Hippocampal formation (tissue), 2 donors: ENCODE measurements at places on chromosomes 16 and 17.

- DNase-seq, result no peak
Observed at GRCh38 chr17:13513039-13513405, 88.7 kb downstream of the HS3ST3A1 start.

GRCh38 chr17:13940858-13941665 is 128.2 kb upstream of the COX10 start:
- DNase-seq, result no peak

DNA sequence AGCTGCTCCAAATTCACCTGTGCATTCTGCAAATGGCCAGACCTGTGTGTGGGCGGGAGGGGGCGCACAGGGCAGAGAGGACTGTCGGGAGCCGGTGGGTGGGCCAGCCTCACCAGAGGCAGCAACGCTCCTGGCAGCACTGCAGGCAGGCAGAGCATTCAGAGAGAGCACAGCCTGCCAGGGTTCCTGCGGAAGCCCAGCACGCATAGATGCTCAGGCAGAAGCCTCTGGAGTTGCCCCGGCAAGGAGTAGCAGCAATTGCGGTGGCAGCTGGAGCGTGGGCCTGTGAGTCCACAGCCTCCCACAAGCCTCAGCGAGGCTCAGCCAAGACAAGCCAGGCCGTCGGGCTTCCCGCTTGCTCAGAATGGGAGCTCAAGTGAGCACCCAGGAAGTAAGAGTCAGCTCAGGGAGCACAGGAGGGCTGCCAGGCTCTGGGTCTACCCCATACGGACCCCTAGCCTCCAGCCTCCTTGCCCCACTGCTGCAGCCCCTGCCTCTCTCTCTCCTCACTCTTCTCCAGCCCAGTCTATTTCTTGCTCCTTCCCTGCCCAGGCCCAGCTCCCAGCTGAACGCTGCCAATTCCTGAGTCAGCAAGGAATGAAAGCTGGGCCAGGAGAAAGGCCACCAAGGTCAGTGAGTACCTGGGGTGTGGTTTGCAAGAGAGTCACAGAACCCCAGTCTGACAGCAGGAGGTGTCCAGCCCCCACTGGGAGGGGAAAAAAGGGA is 9.6 kb downstream of the EMC6 start:
- no peak for DNase-seq

DNA sequence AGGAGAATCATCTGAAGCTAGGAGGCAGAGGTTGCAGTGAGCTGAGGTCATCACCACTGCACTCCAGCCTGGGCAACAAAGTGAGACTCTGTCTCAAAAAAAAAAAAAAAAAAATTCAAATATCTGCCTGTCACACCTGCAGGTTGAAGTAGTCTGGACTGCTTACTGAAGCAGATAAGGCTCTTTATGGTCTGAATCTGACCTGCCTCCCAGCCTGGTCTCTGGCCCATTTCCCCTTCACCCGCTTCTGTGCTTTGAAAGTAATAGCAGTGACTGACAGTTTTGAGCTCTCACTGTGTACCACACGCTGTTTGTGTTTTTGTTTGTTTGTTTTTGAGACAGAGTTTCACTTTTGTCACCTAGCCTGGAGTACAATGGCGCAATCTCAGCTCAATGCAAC is 5.8 kb downstream of the SEZ6L2 start:
- DNase-seq, result no peak

GRCh38 chr16:89337965-89338364 is 120.5 kb downstream of the ZNF778 start:
- DNase-seq, result no peak

- no peak for DNase-seq
Observed at GRCh38 chr17:19408346-19408710, 2.7 kb upstream of the RNF112 start.

DNA sequence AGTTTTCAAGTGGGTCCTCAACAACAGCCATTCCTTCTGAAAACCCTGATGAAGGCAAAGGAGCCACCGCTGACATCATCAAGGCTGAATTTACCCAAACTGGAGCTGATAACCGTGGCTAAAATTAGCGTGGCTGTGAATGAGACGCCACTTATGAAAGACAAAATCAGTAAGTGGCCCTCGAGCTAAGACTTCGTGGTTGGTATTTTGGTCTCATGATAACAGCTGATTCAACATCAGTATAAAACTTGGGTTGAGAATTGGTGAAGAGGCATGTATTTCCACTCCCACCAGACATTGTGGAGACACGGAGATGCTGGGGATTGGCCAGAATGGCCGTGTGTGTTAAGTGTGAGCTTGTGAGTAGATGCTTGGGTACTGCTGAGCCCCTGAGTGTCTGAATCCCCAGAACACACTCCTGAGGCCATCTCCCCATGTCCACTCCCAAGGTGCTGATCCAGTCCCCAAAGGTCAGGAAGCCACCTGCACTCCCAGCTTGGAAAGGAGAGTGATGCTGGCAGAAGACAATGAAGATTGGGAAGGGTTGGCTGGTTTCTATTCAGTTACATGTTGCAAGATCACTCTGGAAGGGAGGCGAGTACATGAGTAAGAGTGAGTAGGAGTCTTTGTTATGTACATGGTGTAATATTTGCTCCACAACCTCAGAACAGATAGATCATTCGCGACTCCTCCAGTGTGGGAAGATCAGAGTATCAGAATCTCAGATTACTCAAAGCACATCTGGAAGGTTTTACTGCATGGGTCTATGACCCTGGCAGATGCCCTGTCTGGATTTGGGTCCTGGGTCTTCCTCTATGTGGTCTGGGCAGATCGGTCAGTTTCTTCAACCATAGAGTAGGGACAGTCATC is 207.7 kb downstream of the HS3ST3A1 start:
- no peak for DNase-seq

- DNase-seq, result no peak
Observed at GRCh38 chr17:45103269-45103795, 29.0 kb downstream of the PLCD3 start.

GRCh38 chr16:23382279-23382678 is 70.7 kb downstream of the COG7 start:
- no peak for DNase-seq

DNA sequence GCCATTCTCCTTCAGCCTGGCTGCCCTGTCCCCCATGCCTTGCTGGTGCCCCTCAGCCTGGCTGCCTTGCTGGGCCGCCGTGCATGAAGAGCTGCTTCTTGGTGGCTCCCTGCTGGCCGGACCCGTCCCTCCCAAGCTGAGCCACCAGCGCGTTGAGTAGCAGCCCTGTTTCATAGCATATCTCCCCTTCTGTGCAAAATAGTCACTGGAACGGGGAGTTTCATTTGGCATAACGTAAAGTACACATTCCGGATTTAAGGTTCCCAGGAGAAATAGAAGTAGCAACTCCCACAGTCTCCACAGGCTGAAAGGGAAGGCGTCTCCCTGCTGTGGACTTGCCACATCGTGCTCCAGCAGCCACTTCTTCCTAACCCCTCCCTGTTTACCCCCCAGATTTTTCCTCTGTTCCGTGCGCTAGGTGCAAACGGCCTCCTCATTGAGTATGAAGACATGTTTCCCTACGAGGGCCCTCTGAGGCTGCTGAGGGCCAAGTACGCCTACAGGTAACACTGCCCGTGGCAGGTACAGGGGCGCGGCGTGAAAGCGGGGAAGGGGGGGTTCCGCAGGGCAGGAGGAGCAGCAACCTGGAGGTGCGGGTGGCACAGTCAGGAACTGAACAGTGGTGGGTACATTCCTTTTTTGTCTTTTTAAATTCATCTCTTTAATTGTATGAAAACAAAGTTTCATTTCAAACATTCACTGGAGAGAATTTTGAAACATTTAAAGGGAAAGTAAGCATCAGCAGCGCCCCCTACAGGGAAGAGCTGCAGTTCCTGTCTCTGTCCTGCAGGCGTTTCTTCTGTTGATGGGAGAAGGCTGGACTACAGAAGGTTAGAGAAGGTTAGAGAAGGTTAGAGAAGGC is 5.8 kb upstream of the OGFOD3 start:
- no peak for DNase-seq

DNA sequence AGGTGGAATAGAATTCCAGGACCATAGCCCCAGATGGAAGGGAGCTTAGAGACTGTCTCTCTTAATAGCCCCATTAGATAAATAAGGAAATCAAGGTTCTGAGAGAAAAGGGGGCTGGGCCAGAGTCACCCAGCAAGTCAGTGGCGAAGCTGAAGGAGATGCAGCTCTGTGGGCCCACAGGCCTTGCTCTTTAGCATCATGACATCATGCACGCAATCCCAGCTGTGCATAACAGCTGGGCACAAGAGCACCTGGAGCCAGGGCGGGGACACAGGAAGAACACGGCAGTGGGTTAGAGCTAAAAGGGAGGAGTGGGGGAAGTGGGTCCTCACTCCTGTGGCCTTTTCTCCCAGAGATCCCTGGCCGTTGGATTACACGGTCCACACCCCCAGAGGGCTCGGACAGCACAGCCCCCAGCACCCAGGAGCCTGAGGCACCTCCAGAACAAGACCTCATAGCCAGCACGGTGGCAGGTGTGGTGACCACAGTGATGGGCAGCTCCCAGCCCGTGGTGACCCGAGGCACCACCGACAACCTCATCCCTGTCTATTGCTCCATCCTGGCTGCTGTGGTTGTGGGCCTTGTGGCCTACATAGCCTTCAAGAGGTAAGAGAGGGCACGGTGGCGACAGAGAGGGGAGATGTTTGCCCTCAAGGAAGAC is 15.1 kb downstream of the NGFR start:
- no peak for DNase-seq

DNA sequence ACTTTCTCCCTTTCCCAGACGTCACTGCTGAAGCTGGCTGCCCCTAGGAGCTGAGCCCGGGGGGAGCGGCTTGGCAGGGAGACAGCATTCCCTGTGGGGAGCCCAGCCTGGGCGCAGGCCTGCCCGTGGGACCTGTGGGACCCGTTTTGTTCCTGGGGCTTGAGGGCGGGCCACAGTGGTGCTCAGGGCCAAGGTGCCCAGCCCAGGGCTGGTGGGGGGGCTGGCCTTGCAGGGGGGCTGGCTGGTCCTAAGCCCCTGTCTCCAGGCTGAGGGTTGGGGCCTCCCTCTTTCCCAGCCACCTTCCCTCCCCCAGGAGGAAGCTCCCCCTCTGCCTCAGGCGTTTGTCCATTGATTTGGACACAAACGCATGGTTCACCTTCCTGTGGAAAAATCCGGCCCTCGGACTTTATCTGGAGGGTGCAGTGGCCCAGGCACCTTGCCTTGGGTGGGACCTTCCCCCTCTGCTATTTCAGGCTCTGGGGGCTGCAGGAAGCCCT is 4.4 kb downstream of the NHERF2 start:
- no peak for DNase-seq

GRCh38 chr17:52674686-52675085 is 516.2 kb upstream of the CA10 start:
- no peak for DNase-seq

- DNase-seq, result no peak
Observed at GRCh38 chr16:56691885-56692284, 9.6 kb downstream of the MT1X start.

GRCh38 chr17:2213291-2213960 is 90.2 kb downstream of the SMG6 start:
- peak; percentile 23 for DNase-seq

DNA sequence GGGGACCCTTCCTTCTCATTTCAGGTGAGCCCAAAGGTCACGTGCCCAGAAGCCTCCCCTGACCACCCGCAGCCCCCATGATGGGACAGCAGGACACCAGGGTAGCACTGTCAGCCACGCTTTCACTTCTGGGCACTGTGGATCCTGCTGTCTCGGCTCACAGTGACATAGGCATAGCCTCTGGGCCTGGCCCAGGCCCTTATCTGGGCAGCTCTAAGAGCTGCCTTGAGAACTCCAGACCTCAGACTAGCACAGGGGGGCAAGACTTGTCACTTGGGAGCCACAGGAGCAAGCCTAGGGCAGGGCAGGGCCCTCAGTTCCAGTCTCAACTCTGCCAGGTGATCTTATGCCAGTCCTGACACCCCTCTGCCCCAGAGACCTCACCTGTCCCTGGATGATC is 4.7 kb downstream of the NATD1 start:
- no peak for DNase-seq

GRCh38 chr16:89407925-89408300 is 82.4 kb downstream of the ANKRD11 start:
- DNase-seq, result no peak

GRCh38 chr16:68528686-68529379 is 10.3 kb upstream of the ZFP90 start:
- DNase-seq, result peak; percentile 81

- no peak for DNase-seq
Observed at GRCh38 chr17:56883616-56884015, 30.2 kb downstream of the TRIM25 start.

GRCh38 chr17:67293251-67294203 is 48.5 kb upstream of the HELZ start:
- DNase-seq, result peak; percentile 9

GRCh38 chr17:82782657-82783207 is 30.9 kb downstream of the TBCD start:
- DNase-seq, result no peak

GRCh38 chr17:72115781-72116525 is 4.9 kb upstream of the SOX9 start:
- no peak for DNase-seq

DNA sequence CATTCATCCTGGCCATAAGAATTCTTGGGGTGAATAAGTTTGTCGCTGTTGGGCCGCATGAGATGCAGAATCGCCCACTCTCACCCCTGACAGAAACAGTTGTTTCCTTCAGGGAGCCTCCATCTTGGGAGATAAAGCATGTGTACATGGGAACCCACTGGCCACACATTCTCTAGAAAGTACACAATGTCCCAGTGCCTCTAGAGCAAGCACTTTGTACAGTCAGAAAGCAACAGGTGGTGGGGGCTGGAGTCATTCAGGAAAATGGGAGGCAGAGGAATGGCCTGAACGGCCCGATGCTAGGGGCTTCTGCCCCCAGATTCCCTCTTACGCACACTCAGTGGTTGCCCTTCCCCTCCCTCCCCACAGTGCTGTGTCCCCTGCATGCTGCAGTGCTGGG is 16.1 kb downstream of the ACE start:
- DNase-seq, result no peak

GRCh38 chr17:82977606-82978005 is 101.8 kb upstream of the METRNL start:
- DNase-seq, result no peak

DNA sequence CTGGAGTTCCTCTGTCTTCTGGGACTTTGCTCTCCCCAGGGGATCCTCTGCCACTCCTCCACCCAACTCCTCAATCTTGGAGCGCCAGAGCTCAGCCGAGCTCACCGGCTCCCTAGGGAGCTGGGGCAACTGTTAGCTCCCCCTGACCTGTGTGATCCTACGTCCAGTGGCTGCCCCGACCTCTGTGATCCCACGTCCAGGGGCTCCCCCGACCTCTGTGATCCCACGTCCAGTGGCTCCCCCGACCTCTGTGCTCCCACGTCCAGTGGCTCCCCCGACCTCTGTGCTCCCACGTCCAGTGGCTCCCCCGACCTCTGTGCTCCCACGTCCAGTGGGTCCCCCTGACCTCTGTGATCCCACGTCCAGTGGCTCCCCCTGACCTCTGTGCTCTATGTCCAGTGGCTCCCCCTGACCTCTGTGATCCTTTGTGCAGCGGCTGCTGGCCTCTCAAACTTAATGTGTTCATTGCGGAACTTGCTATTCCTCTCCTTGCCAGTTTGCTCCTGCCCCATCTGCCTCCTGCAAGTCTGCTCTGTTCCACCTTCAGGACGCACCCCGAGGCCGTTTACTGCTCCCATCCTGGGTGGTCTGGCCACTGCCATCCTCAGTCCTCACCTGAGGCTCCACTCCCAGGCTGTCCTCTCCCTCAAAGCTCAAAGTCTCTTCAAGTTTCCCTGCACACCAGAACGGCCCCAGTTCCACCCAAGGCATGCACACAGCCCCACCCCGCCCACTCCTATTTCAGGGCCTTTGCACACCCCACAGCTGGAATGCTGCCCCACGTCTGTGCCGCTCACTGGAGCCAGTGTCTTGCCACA is 2.8 kb downstream of the VPS9D1 start:
- no peak for DNase-seq
